ENCODE measurements at places on chromosomes 1 and 21.

- DNase-seq = no peak
Observed at GRCh38 chr21:15060543-15061175, 4.1 kb downstream of the NRIP1 start.

DNA sequence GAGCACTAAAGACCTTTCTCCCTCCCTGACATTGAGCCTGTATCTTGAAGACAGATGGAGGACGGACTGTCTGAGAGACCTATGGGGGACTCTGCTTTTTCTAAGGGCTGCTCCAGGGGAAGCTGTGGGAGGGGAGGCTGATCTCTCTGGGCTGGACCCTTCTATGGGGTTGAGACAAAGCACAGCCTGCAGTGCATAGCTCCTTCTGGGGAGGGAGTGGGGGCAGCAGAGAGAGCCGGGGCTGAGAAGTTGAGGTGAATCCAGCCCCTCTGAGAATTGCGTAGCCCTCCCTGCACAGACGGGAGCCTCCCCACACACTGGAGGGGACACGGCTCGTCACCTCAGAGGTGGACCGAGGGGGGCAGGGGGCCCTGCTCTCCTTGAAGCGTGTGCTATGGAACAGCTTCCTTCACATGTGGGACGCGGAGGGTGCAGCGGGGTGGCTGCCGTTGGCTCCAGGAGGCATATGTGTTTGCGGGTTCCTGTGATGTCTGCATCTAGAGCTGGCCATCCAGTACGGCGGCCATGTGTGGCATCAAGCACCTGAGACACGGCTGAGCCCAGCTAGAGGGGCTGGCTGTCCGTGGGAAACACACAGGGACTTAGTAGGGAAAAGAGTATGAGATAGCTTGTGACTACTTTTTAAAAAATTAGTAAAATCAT lies 299.1 kb downstream of the CAMTA1 start:
- DNase-seq = no peak

DNA sequence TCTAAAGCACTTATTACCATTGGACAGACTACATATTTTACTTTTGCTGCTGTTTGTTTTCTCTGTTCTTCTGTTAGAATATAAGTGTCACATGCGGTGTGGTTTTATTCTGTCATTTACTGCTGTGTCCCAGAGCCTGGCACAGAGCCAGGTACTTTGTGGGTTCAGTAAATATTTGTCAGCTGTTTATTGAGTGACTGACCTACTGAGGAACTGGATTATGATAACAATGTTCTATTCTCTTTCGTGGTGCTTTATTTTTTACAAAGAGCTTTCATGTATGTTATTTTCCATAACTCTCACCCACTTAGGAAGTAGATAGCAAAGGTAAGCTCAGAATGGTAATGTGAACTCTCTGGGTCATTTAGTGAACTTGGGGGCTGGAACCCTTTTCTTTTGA lies 118.8 kb downstream of the RWDD3 start:
- no peak for DNase-seq

DNA sequence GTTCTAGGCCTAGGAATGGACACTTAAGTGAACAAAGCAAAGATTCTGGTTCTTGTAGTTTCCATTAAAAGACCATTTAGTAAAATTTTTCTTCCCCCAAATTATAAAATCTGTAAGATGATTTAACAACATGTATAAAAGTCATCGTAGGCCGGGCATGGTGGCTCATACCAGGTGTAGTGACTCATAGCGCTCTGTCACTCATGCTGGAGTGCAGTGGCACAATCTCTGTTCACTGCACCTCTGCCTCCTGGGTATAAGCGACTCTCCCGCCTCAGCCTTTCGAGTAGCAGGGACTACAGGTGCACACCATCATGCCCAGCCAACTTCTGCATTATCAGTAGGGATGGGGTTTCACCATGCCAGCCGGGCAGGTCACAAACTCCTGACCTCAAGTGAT lies 9.1 kb downstream of the ASPM start:
- DNase-seq = no peak

DNA sequence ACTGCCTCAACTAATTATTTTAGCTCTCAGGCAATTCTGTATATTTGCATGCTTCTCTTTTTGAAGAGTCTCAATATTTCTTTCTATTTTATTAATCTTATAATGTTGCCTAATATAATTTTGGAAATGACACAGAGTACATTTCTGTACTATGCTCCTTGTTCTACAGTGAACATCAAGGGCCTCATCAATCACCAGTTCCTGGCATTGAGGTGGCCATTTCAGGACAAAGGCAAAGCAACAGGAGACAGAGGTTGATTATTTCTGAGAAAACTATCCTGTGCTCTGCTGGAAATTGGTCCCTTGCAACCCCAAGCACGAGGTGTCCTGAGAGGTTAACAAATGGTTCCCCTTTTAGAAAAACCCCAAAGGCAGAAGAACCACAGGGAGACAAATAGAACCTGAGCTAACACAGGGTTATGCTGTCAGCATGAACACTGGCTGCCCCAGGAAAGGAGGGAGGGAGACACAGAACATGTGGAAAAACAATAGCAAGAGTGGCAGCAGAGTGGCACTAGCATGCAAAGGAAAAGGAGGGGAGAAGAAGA lies 63.9 kb upstream of the VAV3 start:
- no peak for DNase-seq

- DNase-seq = no peak
Observed at GRCh38 chr21:31254131-31254530, 89.9 kb downstream of the TIAM1 start.

- DNase-seq = no peak
Observed at GRCh38 chr21:41810597-41810932, 43.7 kb upstream of the RIPK4 start.

GRCh38 chr21:36436829-36437744 lies 42.8 kb downstream of the CLDN14 start:
- no peak for DNase-seq

- DNase-seq = no peak
Observed at GRCh38 chr1:11134898-11135266, 35.2 kb upstream of the EXOSC10 start.

DNA sequence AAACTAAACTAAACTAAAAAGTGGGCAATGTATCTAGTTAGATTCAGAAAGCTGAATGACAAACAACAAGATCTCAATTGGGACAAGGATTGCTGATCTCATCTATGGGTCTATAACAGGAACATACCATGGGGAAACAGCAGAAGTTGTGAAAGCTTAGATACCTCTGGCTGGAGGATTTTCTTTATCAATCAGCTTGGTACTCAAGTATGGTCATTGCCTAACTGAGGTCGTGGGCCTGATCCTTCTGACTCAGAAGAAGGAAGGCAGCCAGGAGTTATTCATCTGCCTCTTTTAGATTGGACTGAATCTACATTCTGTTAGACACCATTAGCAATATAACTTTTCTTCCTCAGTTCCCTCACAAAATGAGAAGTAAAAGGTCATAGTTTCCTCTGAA lies 39.7 kb downstream of the DNTTIP2 start:
- DNase-seq = no peak

- no peak for DNase-seq
Observed at GRCh38 chr1:6414443-6414844, 5.3 kb downstream of the HES2 start.

- DNase-seq = no peak
Observed at GRCh38 chr21:42679319-42680057, 26.1 kb downstream of the PDE9A start.

DNA sequence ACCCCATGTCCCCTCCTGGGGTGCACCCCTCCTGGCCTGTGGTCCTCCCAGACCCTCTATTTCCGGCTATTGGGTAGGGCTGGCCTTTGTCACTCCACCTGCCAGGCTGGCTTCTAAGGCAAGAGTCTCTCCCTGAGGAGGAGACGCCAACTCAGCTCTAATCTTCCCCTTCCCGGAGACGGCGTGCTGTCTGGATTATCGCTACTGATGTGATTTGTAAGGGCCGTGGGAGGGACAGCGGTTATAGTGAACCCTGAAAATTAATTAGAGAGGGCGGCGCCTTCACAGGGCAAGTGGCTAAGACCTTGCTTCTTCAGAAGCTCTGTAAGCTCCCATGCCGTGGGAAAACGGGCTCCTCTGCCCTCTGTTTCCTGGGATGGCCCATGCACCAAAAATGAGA lies 207.0 kb upstream of the VAMP3 start:
- no peak for DNase-seq

DNA sequence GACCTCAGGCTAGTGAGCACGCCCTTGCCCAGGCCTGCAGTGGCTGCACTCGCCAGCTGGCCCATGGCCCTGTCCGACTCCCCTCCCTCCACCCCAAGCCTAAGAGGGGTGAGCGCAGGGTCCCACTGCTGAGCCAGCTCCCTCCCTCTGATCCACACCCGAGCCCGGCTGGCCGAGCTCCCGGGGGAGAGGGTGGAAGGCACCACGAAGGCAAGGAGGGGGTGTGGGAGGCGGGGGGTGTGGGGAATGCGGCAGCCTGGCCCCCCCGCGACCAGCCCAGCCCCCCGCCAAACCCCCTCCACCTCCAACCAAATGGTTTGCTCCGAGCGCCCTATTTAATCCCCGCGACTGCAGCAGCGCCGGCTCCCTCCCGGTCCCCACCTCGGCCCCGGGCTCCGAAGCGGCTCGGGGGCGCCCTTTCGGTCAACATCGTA lies at the start of gene CADM3:
CADM3 (plus strand) TSS at position 362 of the 434 bp plus-strand sequence. CDS start 151 bp downstream, outside the sequence.
- no peak for DNase-seq

DNA sequence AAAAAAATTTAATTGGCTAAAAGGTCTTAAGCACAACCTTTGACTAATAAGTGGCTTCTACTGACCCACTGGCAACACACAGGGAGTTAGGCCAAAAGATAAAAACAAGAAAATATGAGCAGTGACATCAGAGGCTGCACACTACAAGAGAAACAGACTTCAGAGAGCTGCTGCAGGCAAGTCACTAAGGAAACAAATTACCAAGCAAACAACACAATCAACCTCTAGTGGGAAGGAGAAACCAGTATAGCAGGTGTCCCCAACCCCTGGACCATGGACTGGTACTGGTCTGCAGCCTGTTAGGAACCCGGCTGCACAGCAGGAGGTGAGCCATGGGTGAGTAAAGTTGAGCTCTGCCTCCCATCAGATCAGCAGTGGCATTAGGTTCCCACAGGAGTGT lies 20.8 kb upstream of the ENSA start:
- no peak for DNase-seq

DNA sequence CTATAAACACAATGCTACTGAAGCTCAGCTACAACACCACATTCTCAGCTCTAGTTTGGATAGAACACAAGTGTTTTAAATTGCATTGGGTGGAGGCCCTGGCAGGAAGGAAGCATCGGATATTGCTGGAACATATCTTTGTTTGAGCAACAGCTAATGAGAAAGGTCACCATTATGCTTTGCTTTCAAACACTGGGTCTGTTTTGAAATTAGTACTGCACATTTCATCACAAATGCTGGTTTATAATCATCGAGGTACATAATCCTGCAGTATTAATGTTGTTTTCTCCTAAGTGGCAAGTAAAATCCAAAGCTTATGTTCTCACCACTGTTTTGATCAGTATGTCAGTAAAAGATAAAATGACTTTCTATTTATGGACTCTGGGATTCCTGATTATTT lies 61.5 kb upstream of the ARHGAP29 start:
- no peak for DNase-seq

DNA sequence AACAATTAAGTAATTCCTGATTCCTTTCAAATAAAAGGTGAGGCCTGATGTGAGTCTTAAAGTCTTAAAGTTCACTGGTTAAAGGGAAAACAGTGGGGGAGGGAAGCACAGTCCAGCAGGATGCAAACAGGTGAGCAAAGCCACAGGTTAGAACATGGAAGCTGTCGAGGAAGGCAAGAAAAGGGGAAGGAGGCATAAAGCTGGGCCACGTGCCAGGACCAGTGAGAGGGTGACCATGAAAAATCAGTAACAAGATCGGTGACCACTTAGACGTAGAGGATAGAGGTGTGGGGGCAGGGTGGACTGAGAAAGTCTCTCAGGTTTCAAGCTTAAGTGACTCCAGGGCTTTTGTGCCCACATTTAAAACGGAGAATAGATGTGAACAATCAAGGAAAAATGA lies 231.3 kb downstream of the SETD4 start:
- DNase-seq = no peak

- DNase-seq = no peak
Observed at GRCh38 chr21:43632373-43632905, 26.8 kb downstream of the HSF2BP start.

- no peak for DNase-seq
Observed at GRCh38 chr1:242239398-242239797, 240.5 kb upstream of the MAP1LC3C start.

DNA sequence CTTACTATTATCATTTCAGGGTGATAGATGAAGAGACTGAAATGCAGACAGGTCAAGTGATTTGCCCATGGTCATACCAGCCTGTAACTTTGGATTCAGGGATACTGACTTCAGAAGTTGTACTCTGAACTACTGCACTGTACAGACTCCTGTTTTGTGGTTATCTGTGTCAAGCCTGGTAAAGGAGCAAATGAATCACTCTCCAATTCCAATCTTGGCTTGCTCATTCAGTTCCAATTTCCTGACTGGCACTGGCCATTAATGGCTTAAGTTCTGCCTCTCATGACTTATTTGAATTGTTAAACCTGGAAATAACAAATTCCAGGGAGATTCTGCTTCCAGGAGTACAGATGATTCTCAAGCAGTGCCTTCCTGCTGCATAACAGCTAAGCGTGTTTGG lies 45.4 kb upstream of the PLD5 start:
- DNase-seq = no peak

DNA sequence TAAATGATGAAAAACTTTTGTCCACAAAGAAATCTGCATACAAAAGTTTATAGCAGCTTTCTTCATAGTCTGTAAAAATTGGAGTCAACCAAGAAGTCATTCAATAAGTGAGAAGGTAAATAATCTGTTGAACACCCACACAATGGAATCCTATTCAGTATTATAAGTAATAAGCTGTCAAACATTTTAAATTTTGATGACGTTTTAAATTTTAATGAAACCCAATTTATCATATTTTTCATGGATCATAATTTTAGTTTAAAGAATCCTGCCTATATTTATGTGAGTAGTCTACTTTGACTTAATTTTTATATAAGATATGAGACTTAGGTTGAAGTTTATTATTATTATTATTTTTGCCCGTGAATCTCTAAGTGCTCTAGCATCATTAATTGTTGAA lies 20.0 kb downstream of the OR10J1 start:
- no peak for DNase-seq

- no peak for DNase-seq
Observed at GRCh38 chr1:6294080-6294889, 33.4 kb upstream of the GPR153 start.

DNA sequence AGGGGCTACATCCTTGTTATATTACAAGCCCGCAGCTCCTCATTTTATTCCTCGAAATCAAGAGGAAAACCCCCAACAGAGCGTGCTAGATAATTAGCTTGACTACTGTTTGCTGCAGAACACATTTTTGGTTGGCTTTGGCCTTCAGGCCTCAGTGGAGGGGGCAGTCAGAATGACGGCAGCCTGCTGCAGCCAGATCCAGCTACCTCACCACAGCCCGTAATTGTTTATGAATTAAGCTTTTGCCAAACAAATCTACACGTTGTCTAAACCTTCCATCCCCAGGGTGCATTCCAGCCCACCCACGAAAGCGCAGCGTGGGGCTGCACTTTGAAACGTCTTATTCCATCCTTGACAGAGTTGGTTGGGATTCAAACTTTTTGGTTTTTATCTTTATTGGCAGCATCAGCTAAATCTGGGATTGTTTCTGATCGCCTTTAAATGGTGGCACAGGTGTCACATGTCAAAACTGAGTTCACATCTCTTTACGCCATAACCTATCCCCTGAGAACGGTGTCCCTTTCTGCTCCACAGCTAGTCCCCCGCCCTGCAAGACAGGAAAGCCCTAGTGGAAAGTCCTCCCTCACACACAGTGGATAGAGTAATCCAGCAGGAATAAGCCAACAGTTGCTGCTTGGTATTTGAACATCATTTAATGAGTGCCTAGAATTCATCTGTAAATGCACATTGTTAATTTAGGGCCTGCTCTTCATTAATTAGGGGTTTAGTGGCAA lies 195.5 kb downstream of the LMO4 start:
- DNase-seq = no peak

GRCh38 chr1:153210206-153210605 lies 7.0 kb downstream of the LELP1 start:
- no peak for DNase-seq
